ENCODE measurements at places on chromosomes 4 and X.
A peak's percentile ranks its signal among the peaks of the same experiment; 100 is the strongest.

DNA sequence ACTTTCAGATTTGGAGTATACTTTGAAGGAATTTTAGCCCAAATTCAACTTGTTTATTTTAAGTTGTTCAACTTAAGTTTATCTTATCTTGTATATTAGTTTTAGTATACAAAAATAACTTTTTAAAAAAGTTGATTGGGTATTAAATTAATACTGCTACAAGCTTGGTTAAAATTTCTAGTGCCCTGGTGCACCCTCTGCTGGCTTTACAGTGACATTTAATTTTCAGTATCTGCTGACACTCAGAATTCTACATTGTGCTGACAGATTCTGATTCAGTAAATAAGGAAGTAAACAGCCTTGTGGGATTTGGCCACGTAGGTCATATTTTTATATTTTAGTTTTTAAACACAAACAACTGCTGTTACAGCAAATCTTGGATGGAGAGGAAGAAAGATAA lies 2.9 kb downstream of the EDA start:
- DNase-seq = no peak

DNA sequence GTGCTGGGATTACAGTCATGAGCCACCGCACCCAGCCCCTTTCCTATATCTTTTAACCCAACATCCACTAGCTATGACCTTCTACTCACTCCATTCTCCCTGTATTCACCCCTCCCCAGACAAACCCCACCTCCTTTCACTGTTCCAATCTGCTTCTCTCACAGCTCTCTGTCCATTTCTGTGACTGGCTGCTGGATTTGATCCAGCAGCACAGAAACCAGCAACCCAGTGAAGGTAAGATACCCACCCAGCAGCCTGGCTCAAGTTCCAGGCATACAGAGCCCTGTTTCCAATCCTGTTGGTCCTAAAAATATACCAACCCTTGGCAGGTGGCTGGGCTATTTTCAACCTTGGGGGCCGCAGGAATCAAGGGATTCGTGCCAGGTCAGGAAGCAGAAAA lies 56.9 kb upstream of the SMIM10 start:
- no peak for DNase-seq

- DNase-seq = peak; percentile 15
Measured at GRCh38 chr4:13483136-13483767, 888 bp downstream of the RAB28 start.

DNA sequence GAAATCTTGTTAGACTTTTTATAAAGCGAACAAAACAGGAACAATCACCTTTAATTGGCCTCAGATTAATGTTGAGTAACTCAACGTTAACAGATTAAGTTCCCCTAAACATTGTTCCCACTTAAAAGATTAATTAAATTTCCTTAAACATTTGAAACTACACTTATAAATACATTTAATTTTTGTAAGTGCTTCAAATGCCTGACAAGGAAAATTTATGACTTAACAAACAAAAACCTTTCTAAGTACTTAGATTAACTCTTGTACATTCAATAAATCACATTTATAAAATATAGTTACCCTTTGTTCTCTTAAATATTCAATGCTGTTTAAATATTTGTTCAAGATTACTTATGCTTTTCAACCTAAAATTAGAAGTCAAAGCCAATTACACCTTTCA lies 39.4 kb upstream of the OCIAD2 start:
- DNase-seq = no peak

DNA sequence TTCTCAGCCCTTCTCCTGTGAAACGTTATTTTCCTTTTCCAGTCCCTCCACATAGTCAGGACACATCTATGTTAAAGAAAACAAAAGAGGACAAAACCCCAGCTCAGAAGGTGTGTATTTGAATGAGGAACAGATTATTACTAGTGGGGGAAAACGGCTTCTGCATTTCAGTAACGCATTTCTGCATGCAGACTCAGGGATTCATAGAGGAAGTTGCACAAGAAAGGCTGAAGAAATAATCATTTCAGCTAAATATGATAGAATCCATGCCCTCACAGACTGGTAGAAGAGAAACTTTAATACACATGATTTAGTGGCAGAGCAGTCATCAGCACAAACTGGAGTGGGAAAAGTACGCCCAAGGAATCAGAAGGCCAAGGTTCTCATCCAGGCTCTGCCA lies 270.8 kb upstream of the FGF13 start:
- no peak for DNase-seq

DNA sequence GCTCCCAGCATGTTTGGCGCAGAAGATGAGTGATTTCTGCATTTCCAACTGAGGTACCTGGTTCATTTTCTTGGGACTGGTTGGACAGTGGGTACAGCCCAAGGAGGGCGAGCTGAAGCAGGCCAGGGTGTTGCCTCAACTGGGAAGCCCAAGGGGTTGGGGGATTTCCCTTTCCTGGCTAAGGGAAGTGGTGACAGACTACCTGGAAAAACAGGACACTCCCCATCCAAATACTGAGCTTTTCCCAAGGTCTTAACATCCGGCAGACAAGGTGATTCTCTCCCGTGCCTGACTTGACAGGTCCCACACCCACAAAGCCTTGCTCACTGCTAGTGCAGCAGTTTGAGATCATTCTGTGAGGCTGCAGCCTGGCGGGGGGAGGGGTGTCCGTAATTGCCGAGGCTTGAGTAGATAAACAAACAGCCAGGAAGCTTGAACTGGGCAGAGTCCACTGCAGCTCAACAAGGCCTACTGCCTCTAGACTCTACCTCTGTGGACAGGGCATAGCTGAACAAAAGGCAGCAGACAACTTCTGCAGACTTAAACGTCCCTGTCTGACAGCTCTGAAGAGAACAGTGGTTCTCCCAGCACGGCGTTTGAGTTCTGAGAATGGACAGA lies 307.7 kb upstream of the ARSJ start:
- no peak for DNase-seq

DNA sequence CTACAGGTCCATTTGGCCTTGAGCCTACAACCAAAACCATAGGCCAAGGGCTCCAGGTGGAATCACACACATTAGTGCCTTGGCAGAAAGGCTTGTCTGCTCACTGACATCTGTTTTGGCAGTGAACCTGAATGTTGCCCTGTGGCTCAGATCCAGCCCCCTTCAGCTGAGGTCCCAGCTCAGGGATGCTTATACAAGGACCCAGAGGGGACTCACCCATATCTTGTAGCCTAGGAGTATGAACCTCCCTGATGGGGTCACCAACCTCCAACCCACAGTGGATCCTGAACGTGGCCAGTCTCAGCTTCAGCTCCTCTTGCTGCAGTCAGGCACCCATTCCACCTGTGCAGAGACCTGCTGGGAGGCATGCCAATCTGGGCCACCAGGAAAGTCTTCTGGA lies 50.8 kb upstream of the HMX1 start:
- no peak for DNase-seq

DNA sequence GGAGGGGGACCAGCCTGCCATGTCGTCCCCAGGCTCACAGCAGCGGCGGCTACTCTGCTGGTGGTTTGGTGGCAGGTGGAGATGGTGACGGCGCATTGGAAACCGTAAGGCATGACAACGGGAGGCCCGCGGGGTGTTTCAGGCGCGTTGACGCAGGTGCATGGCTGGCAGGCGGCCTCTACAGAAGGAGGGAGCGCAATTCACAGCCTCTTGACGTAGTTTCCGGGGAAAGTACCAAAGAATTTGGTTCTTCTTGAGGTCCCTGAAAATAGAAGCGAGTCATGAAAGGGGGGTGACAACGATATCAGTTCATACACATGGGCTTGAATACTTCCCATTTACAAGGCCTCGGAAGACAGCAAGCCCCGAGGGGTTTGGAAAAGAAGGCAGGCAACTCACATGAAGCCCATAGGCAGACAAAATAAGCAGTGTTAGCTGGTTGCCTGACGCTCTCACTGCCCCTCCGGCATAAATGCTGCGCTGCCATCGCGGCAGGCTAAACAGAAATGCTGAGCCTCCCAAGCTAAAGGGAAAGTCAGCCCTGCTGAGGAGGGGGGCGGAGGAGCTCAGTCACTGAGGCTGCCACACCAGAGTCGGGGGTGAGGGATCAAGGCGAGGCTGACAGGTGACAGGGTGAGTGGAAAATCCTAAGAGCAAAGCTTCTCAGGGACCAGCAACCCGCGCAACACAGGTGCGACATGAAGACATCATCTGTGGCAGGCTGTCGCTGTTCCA lies 52.3 kb upstream of the PDLIM3 start:
- no peak for DNase-seq

GRCh38 chr4:170242471-170242870 lies 152.7 kb upstream of the AADAT start:
- no peak for DNase-seq

DNA sequence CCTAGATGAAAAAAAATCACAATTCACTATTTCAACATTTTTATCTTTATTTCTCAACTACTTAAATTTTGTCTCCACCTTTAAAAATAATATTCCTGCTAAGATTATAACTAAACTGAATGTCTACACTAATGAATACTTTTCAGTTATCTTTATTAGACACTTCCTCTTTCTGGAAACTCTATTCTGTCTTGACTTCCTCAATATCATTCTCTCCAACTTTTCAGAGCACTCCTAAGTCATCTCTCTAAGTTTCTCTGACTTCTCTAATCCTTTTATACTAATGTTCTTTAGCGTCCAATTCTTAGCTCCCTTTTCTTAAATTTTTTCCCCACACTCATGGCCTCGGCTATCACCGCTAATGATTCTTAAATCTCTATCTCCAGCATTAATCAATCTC lies 374.2 kb downstream of the FBXO8 start:
- DNase-seq = no peak

GRCh38 chrX:53039236-53039635 lies 9.4 kb upstream of the GPR173 start:
- DNase-seq = no peak

- no peak for DNase-seq
Measured at GRCh38 chr4:6840062-6840976, 57.8 kb downstream of the KIAA0232 start.

DNA sequence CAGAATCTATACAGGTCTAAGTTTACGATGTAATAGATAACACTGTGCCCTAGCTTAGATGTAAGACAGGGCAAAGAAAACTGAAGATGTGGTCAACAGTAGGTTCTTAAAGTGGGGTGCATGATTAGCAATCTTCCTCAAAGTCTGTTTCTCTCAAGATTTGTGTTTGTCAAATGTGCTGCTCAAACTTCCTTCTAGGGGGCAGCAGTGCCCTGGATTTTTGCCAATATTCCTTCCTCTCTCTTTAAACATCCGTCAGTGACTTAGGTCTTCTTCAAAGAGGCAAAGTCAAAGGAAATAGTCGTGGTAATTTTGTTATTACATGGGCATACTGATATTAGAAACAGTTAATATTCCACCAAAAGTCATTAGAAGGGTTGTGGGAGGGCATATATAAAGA lies 4.2 kb upstream of the PDHA2 start:
- no peak for DNase-seq

- peak; percentile 8 for DNase-seq
Measured at GRCh38 chrX:101078716-101079598, at the start of gene TMEM35A. Gene TMEM35A (plus strand): TSS chrX:101078879. CDS start chrX:101079003, 124 bp downstream.

DNA sequence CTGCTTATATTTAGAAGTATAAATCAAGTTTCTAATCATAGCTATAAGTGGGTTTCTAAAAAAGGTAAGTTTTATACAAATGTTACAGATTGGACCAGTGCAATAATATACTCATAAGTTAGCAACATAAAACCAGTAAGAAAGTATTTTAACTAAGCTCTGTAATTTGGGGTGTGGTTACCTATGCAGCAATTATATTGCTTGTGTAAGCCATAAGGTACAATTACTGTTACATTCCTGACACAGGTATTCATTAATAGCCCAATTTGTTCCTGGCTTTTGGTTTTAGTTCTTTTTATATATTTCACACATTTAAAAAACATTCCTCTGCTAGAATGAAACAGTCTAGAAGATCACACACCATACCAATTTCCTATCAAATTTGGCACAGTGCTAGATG lies 115.1 kb downstream of the FRYL start:
- no peak for DNase-seq

GRCh38 chrX:50448565-50448964 lies 22.1 kb downstream of the DGKK start:
- no peak for DNase-seq

DNA sequence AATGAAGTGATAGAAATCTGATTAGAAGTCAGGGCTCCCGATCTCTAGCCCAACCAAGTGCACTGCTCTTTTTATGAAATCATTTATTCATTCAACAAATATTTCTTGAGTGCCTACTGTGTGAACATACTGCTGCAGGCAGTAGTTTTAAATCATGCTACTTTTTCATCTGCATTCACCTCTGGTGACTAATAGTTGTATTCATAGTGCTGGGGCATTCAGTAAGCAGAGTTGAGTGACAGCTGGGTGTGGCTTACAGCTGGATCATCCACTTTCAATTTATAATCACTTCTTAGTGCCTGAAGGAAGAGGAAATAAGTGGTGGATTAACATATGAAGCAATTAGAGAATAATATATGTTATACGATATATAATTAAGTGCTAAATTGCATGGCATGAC lies 94.1 kb upstream of the HPRT1 start:
- no peak for DNase-seq

Data from NCI-H1092 (cell line).